ENCODE measurements at places on chromosomes 13 and 19.

GRCh38 chr19:9936326-9937000 lies at the start of gene OLFM2:
TSS of gene OLFM2 (minus strand) at chr19:9936515. CDS start at chr19:9936366, 149 bp downstream.
- no peak for DNase-seq

GRCh38 chr13:81283561-81283960 lies 942.6 kb upstream of the SPRY2 start:
- no peak for DNase-seq

DNA sequence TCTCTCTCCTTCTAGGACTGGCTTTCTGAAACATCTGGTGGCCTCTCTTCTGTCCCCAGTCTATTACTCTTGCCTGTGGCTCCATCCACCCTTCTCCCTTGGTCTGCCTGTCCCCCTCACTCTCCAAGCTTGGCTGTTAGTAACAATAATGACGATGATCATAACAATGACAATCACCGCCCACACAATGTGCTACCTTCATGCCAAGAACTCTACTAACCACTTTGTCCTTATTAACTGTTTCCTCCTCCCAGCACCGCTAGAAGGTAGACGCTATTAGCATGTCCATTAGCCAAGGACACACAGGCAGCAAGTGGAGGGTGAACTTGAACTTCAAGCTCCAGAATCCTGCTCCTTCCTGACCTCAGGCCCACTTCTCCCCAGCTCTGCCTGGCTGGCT lies 2.7 kb downstream of the GYS1 start:
- DNase-seq: no peak

DNA sequence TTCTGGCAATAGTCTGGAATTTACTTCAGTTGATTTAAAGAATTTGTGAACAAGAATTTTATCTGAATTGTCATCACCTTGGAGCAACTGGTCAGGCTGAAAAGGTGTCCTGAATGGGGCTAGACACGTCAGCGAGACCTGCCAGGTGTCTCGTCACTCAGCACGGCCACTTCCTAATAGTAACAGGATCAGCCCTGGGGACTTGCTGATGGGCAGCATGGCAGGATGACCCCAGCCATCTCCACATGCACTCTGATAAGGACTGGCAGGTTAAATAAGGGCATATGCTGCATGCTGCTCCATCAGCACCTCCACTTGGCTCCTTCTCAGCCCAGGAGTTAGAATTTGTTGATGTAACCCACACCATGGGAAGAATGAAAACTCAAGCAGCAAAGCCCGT lies 224.2 kb downstream of the FOXO1 start:
- DNase-seq: no peak

- DNase-seq: no peak
These were observed 65.6 kb downstream of the IER2 start for GRCh38 chr19:13215572-13216380.

- no peak for DNase-seq
These were observed 329.8 kb downstream of the KLF5 start for GRCh38 chr13:73388586-73388985.

DNA sequence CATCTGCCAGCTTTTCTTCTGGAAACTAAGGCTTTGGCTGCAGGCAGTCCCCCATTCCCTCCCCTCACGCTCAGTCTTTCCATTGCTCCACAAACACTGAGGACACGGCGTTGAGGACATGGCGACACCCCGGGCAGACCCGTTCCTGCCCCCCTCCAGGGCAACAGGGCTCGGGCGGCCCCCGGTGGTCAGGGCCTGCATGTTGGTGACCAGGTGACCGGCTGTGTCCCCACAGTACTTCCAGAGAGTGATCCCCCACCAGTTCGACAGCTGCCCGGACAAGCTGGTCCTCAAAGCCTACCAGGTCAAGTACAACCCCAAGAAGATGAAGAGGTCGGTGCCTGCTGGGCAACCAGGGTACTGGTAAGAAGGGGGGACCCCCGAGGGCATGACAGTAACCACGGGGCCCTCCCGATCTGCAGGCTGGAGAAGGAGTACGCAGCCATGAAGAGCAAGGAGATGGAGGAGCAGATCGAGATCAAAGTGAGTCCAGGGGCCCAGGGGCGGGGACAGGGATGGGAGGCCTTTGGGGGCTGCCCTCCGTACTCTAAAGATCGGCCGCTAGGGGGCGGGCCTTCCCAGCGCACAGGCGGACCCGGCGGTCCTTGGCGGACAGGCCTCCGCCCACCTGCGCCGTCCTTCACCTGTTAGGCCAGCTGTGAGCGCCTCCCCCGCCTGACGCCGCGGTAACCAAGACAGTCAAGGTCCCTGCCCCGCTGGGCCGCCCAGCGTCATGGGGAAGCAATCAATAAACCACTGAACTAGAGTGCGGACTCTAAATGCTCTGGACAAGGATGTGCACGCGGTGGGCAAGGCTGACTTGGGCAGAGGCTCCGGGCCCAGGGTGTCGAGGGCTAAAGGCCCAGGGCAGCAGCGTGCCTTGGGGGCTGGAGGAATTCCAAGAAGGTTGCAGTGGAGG lies 21.1 kb downstream of the PRR36 start:
- DNase-seq: no peak

DNA sequence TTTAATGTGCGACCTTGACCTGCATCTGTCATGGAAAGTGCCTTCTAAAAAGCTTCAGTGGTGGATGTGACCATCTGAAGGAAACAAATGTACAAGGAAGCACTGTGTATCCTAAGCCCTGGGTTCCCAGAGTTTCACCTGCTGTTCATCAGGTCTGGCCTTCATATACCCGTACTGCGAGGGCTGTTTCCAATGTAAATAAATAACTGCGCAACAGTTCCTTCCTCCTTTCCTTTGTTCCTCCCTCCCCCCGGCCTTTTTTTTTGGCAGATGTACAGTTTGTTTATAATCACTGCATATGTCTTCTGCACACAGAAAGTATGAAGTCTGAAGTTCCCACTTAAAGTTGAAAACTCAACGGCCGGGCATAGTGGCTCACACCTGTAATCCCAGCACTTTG lies 5.2 kb downstream of the FAAP24 start:
- no peak for DNase-seq

GRCh38 chr13:98549006-98549727 lies 27.7 kb downstream of the STK24 start:
- DNase-seq: no peak

DNA sequence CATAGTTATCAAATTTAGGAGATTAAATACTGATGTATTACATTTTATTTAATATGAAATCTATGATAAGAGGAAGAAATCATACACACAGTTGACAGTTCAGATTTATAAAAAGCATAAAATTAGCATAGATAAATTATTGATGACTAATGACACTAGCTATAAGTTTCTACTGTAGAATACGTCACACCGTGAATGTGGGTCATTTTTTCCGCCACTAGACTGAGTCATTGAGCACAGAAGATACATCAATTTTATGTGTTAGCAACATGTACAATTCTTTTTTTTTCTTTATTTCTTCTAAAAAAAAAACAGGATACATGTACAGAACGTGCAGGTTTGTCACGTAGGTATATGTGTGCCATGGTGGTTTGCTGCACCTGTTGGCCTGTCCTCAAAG lies 22.2 kb downstream of the AP2S1 start:
- no peak for DNase-seq

DNA sequence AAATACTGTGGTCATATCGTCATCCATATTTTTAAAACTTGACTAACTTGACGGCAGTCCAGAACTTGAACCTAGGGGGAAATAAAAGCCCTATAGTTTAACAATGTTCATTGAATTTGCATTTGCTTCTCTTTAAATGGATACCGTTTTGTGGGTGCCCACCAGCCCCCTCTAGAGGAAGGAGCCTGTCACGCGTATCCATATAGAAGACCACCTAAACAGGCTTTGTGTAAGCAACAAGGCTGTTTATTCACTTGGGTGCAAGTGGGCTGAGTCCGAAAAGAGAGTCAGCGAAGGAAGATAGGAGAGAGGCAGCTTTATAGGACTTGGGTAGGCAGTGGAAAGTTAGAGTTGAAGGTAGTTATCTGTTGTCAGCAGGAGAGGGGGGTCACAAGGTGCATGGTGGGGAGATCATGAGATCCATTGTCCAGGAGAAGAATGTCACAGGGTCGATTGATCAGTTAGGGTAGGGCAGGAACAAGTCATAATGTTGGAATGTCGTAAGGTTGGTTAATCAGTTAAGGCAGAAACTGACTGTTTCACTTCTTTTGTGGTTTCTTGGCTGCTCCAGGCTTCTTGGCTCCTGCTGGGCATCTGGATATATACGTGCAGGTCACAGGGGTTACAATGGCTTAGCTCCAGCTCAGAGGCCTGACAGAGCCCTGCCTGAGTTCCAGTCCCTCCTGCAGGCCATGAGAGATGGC lies 42.5 kb upstream of the ANKRD10 start:
- DNase-seq: peak; percentile 58

DNA sequence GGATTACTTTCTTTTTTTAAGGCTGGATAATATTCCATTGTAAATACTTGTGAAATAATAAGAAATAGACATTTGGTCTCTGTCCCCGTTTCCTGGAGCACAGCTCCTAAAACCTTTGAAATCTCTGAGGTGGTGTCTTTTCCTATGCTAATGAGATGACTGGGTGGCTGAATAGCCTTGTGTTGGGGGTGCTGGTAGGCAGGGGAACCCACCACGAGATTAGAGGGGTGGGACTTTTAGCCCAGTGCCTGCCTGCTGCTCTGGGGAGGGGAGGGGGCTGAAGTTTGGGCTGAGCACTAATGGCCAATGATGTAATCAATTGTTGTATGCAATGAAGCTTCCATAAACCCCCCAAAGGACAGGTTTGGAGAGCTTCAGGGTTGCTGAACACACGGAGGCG lies 175.7 kb downstream of the FGF9 start:
- DNase-seq: no peak

GRCh38 chr19:9552536-9553274 lies 14.3 kb upstream of the ZNF426 start:
- no peak for DNase-seq

GRCh38 chr19:19548915-19549759 lies 11.1 kb downstream of the CILP2 start:
- DNase-seq: no peak

DNA sequence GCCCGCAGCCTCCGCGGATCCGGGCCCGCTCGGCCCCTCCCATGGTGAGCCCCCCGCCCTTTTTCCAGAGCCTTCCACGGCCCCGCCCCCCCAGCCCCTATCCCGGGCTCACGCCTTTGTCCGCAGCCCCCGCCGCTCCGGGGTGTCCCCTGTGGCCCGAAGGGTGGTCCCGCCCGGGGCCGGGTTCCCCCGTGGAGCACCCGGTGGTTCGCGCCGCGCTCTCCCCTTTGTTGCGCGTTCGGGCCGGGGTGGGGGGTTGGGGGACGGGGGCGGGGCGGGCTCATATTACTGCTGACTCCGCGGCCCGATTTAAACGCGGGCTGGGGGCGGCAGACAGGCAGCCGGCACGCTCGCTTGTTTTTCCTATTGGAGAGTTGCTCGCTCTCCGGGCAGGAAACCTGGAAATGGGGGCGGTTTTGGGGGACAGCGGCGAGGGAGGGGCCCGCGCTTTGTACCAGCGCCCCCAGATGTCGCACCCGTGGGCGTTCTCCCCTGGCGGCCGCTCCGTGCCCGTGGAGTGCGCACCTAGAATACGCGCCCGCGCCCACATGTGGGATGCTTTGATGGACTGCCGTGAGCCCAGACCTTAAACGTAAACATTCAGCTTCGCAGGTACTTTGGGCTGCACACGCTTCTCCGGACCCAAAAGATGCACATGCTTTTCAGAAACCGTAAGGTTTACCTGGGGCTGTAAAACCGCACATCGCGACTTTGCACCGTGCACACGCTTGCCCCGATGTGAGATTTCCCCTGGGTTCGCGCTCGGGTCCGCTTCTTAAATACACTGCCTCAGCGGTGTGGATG lies 699 bp downstream of the PTOV1 start:
- no peak for DNase-seq

- no peak for DNase-seq
These were observed 115.8 kb downstream of the DIAPH3 start for GRCh38 chr13:60047918-60048317.

DNA sequence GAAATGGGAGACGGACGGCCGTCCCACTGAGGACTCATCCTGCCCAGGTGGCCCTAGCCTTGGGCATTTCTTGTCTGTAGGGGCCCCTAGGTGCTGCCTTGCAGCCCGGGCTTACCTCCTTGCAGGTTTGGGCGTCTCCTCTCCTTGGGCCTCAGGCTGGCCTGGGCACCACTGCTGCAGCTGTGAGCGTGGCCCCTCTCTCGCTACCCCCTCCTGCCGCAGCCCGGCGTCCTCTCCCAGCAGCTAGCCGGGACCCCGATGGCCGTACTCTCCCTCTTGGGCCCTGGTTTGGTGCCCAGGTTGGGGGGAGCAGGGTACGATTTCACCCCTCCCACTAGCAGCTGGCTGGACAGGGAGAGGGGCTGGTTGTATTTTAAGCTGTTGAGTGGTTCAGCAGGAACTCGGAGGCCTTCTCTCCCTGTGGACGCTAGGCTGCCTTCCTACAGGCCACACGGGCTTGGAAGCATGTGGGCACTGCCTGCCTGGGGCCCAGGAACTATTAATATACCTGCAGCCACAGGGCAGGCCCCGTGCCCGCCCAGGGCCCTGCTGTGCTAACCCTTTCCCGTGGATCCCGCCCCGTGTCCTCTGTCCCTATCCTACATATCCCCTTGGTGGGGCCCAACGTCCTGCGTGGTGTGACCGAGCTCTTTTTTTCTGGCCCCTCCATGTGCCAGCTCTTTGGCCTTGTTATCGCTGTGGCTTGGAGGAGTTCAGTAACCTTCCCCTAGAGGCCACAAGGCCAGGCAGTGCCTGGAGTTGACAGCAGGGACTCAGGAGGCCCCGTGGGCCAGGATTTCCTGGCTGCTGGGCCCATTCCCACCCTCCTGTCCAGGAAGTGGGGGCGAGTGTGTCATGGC lies 11.7 kb downstream of the NDUFB7 start:
- no peak for DNase-seq

GRCh38 chr19:13492128-13492527 lies 14.2 kb downstream of the CACNA1A start:
- DNase-seq: no peak

DNA sequence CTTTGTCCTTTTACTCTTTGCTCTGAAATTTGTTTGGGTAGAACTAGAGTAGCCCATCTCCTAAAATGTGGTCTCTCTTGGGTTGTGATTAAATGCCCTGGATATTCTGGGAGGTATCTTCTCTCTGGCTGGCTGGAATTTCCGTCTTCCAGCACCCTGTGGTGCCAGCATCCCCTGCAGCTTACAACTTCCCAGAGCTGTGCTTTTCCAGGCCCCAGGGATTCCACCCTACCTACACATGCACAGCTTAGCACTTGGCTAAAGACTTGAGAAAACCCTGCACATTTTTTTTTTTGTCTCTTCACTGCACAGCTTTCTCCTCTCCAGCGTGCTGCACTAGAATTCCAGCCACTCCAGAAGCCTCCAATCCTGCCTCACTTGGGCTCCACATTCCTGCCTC lies 334.7 kb downstream of the IRS2 start:
- no peak for DNase-seq

GRCh38 chr13:30466841-30467252 lies 1.1 kb upstream of the HMGB1 start:
- DNase-seq: no peak

- no peak for DNase-seq
These were observed 1399.5 kb downstream of the PCDH9 start for GRCh38 chr13:65830411-65831205.
